ENCODE measurements at places on chromosomes 3 and 15.

DNA sequence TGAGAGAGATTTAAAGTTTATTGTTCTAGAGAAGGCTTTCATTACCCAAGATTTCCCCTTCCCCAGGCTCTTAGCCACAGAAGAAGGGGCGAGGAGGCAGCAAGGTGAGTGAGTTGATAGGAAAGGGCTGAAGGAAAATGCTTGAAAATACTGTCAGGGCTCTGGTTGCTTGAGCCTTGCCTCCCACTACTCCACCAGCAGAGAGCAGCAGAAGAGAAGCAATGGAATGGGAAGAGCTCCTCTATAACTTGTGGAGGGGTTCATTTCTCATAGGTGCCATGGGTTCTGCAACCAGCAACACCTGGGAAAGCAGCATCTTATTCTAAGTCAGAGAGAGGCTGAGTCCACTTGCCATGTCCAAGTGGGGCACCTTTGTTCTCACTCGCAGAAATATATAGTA is 184.0 kb upstream of the CNTN6 start:
- DNase-seq: no peak

DNA sequence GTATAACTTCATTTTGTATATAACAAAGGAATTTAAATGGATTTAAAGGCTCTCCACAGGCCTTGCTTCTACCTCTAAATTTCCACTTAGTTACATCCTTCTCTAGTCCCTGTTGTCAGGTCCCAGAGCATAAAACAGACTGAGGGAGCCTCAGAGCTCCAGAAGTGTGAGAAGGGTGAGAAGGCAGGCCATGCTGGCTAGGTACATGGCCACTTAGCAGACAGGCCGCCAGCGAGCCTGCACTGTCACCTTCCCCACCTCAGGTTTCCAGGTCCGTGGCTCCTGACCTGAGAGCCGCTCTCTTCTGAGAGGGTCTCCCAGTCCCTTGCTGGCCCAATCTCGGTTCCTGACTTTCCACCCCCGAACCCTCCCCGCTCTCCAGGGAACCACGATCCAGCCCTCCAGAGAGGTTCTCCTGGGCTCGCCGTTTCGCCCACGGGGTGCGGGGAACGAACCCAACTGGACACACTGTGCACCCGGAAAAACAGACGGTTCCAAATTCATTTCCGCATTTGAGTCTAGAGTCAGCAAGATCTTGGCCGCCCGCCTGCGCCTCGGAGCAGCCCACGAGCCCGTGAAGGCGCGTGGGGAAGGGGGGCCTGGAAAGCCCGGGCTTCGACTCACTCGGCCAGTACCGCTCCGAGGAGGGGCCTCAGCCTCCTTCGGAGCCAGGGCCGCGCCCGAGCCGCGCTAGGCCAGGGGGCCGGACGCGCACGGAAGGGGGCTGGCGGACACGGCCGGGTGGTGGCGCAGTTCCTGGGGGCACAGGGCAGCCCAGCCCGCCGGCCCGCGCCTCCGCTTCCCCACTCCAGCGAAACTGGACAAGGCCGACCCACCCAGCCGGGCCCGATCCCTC is 16.7 kb upstream of the SOX2 start:
- DNase-seq: no peak

GRCh38 chr15:73341886-73342600 is 26.7 kb downstream of the HCN4 start:
- DNase-seq: no peak

DNA sequence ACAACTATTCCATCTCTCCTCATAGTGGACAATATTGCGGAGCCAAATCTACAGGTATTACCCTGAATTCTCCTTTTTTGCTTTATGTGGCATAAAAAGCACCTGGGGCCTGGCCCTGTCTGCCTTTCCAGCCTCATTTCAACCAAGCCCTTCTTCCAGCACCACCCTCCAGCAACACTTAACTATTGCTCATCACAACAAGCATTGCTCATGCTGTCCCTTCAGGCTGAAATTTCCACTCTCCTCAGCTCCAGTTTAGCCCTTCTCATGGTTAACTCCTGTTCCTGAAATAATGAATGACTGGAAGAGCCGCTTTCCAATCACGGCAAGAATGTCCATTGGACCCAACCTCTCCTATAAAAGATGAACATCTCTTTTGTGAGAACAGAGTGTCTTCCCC is 107.4 kb downstream of the P2RY1 start:
- DNase-seq: no peak

DNA sequence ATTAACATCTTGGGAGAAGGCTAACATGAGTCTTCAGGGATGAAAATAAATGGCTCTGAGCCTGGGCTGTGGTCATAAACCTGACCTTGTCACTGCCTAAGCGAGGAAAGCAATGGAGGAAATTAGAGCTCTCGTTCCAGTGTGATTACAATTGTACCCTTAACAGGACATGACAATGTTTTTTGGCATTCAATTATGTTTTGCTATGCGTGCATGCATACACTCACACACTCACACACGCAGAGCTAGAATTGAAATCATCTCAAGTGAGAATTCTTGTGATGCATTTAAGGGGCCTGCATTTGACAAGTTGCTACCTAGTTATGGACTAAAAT is 24.1 kb downstream of the ZNF80 start:
- no peak for DNase-seq

DNA sequence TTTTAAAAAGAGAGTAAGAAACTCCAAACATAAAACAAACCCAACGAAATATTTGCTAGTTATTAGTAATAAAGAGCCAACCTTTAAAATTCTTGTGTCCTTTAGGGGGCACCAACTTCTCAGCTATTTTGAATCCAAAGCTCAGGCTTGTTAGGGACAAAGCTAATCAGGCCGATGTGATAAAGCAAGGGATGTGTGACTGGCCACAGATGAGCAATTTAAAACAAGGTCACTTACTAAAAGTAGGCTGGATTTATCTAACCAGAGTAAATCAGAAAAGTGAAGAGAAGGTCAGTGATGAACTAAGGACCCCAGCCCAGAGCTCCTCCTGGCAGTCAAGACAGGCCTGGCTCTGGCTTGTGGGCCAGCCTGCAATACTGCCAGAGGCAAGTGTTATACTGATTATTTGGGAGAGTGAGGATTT is 108.5 kb downstream of the CYP19A1 start:
- DNase-seq: no peak

DNA sequence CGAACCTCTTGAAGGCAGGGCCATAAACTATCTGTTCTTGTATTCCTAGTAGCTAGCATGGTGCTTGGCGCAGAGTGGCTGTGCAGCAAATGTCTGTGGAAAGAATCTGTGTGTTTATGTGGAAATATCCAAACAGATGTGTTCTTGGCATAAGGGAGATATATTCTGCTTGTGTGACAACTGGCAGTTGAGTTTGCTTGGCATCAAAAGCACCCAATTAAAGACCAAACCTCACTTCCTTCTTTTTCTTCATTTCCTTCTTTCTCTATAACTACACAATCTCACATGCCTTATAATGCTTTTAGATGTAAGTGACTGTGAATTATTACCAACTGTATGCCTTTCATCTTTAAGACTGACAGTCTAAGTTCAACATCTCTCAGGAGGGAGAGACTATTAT is 296.5 kb downstream of the SLC9A9 start:
- DNase-seq: no peak

DNA sequence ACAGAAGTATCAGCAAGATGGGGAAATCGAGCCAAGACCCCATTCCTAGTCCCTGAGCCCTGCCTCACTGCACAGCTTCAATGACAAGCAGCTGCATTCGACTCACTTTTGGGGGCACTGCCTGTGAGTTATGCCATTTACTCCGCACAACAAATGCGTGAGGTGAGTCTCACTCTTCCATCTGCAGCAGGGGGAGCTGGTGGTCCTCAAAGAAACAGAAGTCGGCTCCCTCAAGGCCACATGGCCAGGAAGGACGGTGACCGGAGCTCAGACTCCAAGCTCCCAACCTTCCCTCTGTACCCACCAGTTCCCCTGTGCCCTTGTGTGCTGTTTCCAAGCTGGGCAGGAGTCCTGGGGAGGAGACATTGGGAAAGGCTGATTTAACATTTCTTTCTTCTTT is 127.7 kb upstream of the IQSEC1 start:
- no peak for DNase-seq

GRCh38 chr3:65641045-65641444 is 397.7 kb downstream of the MAGI1 start:
- no peak for DNase-seq

- DNase-seq: no peak
Measured at GRCh38 chr3:160193644-160194192, 31.5 kb upstream of the C3orf80 start.

GRCh38 chr3:172357850-172358754 is 90.2 kb downstream of the GHSR start:
- no peak for DNase-seq

- no peak for DNase-seq
Measured at GRCh38 chr15:75723171-75723846, 10.7 kb upstream of the CSPG4 start.

GRCh38 chr15:63378946-63379345 is 2.7 kb downstream of the CA12 start:
- DNase-seq: no peak

DNA sequence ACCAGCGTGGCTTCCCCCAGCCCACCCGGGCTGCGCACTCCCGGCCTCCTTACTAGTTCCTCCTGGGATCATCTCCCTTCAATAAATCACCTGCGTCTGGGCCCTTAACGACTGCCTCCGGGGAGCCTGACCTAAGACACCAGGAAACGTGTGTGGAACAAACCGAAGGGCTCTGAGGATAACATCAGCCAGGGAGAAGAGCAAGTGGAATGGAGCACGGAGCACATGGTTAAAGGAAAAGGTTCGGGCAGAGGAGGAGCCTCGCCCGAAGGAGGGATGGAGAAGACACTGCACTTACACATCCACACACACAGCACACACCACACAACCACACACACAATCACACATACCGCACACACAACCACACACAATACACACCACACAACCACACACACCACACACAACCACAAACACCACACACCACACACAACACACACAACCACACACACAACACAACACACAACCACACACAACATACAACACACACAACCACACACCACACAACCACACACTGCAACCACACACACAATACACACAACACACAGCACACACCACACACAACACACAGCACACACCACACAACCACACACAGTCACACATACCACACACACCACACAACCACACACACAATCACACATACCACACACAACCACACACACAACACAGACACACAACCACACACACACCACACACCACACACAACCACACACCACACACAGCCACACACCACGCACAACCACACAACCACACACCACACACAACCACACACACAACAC is 24.7 kb downstream of the CPN2 start:
- no peak for DNase-seq

DNA sequence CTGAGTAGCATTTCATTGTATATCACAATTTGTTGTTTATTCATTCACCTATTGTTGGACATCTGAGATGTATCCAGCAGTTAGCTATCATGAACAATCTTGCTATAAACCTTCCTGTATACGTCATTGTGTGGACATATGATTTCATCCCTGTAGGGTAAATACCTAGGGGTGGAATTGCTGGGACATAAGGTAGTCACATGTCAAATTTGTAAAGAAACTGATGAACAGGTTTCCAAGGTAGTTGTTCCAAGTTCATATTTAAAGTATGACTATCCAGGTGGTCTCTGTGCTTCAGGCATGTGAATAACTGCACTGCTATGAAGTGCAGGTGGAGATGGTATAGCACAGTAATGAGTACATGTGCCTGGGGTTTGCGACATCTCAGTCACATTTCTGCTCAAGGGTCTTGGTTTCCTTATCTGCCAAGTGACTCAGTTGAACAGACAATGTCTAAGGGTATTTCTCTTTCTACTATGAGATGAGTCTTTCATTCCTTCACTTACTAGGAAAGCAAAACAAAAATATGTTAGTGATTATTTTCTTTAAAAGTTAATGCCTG is 229.0 kb upstream of the HES1 start:
- no peak for DNase-seq

DNA sequence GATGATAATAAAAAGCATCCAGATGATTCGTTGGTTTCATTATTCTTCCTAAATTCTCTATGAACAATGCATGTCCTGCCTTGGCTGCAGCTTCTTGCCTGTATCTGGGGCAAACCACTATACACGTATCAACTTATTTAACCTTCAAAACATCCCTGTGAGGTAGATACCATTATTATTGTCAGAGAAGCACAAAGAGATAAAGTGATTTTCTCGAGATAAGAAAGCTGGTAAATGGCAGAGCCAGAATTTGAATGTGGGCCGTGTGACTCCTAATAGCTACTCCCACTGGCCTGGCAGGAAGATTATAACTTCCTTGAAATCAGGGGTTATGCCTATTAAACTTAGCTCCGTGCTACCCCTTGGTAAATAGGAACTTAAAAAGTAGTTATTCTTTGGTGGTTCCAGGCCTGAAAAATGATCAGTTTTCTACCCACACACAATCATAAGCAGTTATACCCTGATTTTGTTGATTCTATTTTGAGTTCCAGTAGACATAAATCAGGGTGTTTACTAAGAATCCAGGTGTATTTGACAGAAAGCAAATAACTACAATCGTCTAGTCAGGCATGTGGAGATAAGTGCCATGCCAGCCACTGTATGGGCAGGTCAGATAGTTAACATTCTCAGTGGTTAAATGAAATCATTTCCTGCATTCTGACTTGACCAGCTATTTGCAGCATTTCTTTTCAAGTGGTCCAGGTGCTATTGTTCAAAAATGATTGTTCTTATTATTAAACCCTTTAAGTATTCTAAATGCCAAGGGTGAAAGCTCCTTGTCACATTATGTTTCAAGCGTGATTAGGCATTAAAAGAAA is 99.2 kb upstream of the LRRN1 start:
- no peak for DNase-seq

GRCh38 chr3:170680593-170680992 is 94.7 kb upstream of the SLC7A14 start:
- no peak for DNase-seq

DNA sequence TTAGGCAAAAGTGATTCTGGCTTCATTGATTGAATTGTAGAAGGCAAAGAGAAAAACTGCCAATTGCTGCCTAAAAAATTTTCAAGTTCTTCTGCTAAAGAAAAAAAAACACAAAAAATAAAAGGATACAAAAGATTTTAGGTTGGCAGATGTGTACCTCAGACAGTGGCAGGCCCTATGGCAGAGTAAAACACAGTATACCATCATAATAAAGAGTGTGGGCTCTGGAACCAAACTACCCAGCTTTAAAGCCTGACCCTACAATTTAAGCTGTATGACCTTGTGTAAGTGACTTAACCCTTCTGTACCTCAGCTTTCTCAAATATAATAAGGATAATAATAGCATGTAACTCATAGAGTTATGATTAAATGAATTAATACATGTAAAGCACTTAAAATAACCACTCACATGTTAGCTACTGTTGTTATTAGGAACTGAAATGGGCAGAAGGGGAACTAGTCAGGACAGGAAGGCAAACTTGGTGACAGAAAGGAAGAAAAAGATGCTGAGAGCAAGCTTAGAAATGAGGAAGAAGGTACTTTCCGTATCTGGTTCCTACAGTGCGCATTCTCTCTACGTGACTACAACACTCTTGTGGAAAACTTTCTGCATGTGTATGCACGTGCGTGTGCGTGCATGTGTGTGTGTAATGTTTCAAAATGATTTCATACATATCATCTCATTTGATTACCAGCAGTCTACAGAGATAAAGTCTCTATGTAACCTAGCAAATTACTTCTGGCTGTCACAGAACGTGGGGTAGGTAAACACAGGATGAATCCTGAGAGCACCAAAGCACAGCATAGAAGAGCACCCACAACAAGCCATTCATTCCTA is 13.6 kb upstream of the GATM start:
- DNase-seq: no peak
